HT1080 (cell line): ENCODE measurements at places on chromosomes 11 and 22.

- no peak for DNase-seq
Measured at GRCh38 chr11:124892750-124893454, 4.8 kb downstream of the ROBO4 start.

GRCh38 chr11:77206264-77207018 is 78.4 kb downstream of the MYO7A start:
- no peak for DNase-seq

DNA sequence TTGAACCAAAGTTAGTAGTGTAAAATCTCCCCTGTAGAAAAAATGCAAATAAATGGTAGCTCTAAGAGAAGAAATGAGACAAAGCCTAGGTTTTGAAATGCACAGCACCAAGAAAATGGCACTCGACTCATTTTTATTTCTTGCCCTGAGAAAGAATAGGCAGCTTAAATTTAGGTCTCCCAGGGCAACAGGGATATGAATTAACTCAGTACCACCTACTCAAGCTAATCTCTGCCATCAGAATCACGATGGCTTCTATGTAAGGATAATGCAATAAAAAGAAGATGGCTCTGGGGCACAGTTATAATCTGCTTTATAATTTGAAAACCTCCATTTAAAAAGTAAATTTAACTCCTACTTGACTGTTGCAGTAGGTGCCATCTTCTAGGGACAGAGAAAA is 1784.3 kb downstream of the LRRC4C start:
- DNase-seq, result no peak

GRCh38 chr11:21369947-21370346 is 700.6 kb downstream of the NELL1 start:
- no peak for DNase-seq

- DNase-seq, result peak; percentile 88
Measured at GRCh38 chr11:64355078-64355940, 3.7 kb upstream of the RPS6KA4 start.

- no peak for DNase-seq
Measured at GRCh38 chr22:17257121-17258001, 38.1 kb upstream of the ADA2 start.

GRCh38 chr11:16082095-16083055 is 274.0 kb downstream of the SOX6 start:
- no peak for DNase-seq

DNA sequence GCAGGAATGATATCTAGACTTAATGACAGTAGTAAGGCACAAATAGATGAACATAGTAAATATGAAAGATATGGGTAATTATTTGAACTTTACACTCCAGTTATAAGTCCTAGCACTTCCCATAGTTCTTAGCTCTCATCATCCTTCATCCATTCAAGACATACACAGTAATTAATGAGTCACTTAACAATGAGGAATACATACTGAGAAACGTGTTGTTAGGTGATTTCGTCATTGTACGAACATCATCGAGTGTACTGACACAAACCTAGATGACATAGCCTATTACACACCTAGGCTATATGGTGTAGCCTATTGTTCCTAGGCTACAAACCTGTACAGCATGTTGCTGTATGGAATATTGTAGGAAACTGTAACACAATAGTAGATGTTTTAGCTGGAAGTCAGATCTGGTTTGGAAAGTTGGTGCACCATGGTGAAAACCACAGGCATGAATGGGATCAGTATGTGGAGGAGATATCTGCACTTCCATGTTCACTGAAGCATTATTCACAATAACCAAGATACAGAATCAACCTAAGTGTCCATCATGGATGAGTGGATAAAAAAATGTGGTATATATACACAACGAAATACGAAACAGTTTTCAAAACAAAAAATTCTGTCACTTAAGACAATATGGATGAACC is 229.9 kb upstream of the PITPNB start:
- no peak for DNase-seq
